ENCODE measurements at places on chromosomes 12 and 14.

GRCh38 chr14:102500158-102500662 is 9.4 kb downstream of the ANKRD9 start:
- DNase-seq, result peak; percentile 65
- no peaks in the 10 kb centered on the region for H3K4me1 ChIP-seq
- no peak overlapping the region for H3K27ac ChIP-seq
- H3K27me3 ChIP-seq, result no peaks in the 10 kb centered on the region

GRCh38 chr12:51199366-51199945 is 18.4 kb downstream of the POU6F1 start:
- H3K4me1 ChIP-seq, result no peaks in the 10 kb centered on the region
- no peaks in the 10 kb centered on the region for H3K27me3 ChIP-seq
- no peak for DNase-seq
- H3K36me3 ChIP-seq, result peaks cover 10% of the 10 kb centered on the region

DNA sequence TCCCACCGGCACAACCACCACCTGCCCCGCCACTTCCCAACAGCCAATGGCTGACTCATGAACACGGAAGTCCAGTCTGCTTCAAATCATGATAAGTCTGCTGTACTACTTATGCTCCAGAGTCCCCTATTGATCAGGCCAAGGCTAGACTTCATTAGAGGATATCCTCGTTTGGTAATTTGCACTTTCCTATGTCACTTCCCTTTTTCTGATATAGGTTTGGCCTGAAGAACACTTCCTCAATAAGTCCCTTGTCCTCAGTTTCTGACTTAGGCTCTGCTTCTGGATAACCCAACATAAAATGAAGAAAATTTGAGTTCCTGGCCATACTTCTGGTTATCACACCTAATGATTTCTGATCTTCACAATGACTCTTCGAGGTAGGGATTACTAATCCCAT is 45.3 kb downstream of the IFNG-AS1 start:
- DNase-seq, result no peak
- no peaks in the 10 kb centered on the region for H3K4me1 ChIP-seq
- H3K4me3 ChIP-seq, result no peak overlapping the region

- H3K27me3 ChIP-seq, result no peaks in the 10 kb centered on the region
- DNase-seq, result no peak
- H3K27ac ChIP-seq, result no peak overlapping the region
- no peaks in the 10 kb centered on the region for H3K36me3 ChIP-seq
- H3K4me3 ChIP-seq, result no peak overlapping the region
These were observed 292.6 kb upstream of the SYT1 start for GRCh38 chr12:78571953-78572352.

- no peak for DNase-seq
- H3K36me3 ChIP-seq, result no peaks in the 10 kb centered on the region
- H3K4me3 ChIP-seq, result no peak overlapping the region
- no peaks in the 10 kb centered on the region for H3K4me1 ChIP-seq
These were observed 8.5 kb upstream of the SYNJ2BP start for GRCh38 chr14:70425354-70425753.

DNA sequence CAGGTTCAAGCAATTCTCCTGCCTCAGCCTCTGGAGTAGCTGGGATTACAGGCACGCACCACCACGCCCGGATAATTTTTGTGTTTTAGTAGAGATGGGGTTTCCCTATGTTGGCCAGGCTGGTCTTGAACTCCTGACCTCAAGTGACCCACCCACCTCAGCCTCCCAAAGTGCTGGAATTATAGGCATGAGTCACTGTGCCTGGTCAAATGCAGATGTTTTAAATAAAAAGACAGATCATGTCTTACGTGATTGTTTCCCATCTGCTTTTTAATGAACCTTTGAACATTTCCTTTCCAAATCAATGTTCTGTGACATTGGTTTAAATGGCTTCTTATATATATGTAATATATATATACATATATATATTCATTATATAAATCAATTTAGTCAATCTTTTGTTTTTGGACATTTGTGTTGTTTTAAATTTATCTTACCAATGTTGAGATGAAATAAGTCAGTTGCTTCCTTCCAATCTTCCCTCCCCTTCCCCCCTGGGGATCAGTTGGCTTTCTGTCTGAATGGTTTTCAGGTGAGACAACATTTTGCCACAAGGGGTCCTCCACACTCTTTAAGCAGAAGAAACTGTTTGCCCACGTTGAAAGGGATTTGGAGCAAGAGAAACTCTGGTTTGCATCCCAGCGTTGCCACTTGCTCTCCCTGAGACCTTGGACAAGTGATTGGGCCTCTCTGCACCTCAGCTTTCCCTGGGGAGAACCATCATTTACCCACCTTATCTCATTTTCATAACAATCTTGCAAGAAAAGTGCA is 47.6 kb upstream of the RBM19 start:
- no peaks in the 10 kb centered on the region for H3K4me1 ChIP-seq
- H3K27me3 ChIP-seq, result peaks cover 4% of the 10 kb centered on the region
- no peaks in the 10 kb centered on the region for H3K36me3 ChIP-seq
- no peak overlapping the region for H3K4me3 ChIP-seq

DNA sequence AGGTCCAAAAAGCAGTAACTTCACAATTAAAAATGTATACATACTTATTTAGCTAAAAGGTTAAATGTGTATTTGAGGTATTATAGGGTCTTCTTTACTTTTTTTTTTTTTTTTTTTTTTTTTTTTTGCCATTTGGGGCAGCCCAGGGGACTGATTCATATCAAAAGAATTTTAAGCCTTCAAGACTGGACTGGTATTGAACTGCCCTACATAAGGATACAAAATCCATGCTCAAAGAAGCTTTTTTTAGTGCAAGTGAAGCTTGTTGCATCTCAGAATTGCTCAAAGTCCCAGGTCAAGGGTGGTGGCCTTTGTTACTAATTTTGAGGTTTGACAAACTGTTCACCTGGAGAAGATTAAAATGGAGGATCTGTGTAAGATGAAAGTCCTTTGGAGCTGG is 124.0 kb downstream of the APAF1 start:
- no peaks in the 10 kb centered on the region for H3K4me1 ChIP-seq
- no peak overlapping the region for H3K27ac ChIP-seq
- DNase-seq, result no peak
- no peak overlapping the region for H3K4me3 ChIP-seq
- no peaks in the 10 kb centered on the region for H3K36me3 ChIP-seq
- peaks cover 4% of the 10 kb centered on the region for H3K27me3 ChIP-seq

DNA sequence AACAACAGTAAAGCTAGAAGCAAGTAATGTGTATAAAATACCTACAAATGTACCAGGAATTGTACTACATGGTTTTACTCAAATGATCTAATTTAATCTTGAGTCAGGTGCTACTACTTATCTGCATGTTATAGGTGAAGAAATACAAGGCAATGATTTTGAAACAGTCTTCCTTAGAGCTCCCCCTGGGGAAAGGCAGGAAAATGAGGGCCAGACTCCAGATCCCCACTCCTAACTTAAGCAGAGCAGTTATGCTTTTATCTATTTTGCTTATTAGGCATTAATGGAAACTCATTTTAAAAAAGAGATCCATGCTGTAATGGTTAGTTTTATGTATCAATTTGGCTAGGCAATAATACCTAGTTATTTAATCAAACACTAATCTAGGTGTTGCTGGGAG is 109.3 kb upstream of the CPSF6 start:
- H3K4me1 ChIP-seq, result no peaks in the 10 kb centered on the region
- no peak overlapping the region for H3K4me3 ChIP-seq
- H3K27me3 ChIP-seq, result peaks cover 4% of the 10 kb centered on the region
- no peak overlapping the region for H3K27ac ChIP-seq
- DNase-seq, result no peak

- H3K4me3 ChIP-seq, result peak overlapping the region; percentile 82
- H3K36me3 ChIP-seq, result no peaks in the 10 kb centered on the region
- peak overlapping the region; percentile 95 for H3K27ac ChIP-seq
- peak; percentile 39 for DNase-seq
- H3K27me3 ChIP-seq, result no peaks in the 10 kb centered on the region
These were observed 414 bp upstream of the CDK17 start for GRCh38 chr12:96400631-96401075.

- H3K27me3 ChIP-seq, result no peaks in the 10 kb centered on the region
- peak overlapping the region; percentile 90 for H3K27ac ChIP-seq
- H3K36me3 ChIP-seq, result peaks cover 12% of the 10 kb centered on the region
- no peak for DNase-seq
- peaks cover 23% of the 10 kb centered on the region for H3K4me1 ChIP-seq
- H3K4me3 ChIP-seq, result no peak overlapping the region
These were observed 17.9 kb downstream of the SPTLC2 start for GRCh38 chr14:77598366-77599070.

DNA sequence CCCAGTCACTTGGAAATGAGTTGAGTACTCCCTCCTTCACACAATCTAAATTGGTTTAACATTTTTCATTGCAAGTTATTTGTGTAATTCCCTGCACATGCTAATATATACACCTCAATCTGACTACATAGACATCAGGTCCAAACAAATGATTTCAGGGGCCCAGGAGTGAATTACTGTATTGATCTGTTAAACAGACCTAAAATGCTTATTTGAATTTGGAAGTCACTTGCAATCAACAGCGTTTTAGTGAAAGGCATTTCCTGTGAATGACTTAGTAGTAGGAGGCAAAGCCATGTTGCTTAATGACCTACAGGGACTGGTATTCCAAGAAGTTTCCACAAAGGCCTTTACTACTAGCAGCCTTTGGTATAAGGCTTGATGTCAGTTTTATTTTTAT is 22.6 kb upstream of the SLC15A5 start:
- peak; percentile 11 for DNase-seq
- H3K4me1 ChIP-seq, result no peaks in the 10 kb centered on the region
- H3K4me3 ChIP-seq, result no peak overlapping the region

GRCh38 chr12:1858456-1858855 is 38.1 kb downstream of the LRTM2 start:
- H3K4me3 ChIP-seq, result no peak overlapping the region
- peaks cover 32% of the 10 kb centered on the region for H3K27me3 ChIP-seq
- H3K36me3 ChIP-seq, result no peaks in the 10 kb centered on the region
- H3K27ac ChIP-seq, result no peak overlapping the region
- no peak for DNase-seq

DNA sequence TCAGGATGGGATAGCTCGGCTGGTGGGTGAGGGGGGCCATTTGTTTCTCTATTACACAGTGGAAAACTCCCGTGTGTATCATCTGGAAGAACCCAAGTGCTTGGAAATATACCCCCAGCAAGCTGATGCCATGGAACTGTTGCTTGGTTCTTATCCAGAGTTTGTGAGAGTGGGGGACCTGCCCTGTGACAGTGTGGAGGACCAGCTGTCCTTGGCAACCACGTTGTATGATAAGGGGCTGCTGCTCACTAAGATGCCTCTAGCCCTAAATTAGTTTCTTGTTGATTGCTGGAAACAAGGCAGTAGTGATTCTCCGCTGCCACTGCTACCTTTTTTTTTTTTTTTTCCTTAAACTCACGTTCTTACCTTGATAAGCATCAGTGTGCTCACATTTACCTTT is 1.9 kb downstream of the RIOX1 start:
- no peak overlapping the region for H3K4me3 ChIP-seq
- peaks cover 3% of the 10 kb centered on the region for H3K36me3 ChIP-seq
- no peaks in the 10 kb centered on the region for H3K27me3 ChIP-seq
- peaks cover 11% of the 10 kb centered on the region for H3K4me1 ChIP-seq

DNA sequence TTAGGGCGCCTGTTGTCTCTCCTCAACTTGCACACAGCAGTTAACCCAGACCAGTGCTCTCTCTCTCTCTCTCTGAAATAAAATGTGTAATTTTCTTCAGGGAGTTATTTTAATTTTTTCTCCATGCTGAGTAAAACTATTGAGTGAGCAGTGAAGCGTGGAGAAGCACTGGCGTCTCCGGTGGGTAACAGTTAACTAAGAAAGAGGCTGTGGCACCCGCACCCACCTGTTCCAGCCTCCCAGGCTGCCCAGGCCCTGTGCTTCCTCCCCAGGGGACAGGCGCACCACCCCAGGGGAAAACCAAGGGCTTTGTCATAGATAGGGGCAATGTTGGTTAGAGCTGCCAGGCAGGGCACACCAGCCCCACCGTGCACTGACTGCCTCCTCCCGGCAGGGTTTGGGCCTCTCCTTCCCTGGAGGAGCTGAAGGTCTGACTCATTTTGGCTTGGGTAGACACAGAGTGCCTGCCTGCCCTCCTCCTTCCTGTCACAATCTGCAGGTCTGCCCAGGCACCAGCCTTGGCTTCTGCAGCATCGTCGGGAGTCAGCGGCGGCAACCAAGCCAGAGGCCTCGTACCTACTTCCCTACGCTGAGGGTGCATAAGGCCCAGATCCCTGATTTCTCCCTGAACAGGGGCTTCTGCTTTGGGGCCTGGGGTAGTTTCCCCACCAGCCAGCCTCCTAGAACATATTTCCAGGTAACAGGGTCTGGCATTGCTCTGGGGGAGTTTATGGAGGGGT is 3.9 kb downstream of the HOXC5 start:
- H3K36me3 ChIP-seq, result no peaks in the 10 kb centered on the region
- no peak overlapping the region for H3K27ac ChIP-seq
- H3K27me3 ChIP-seq, result peaks cover 77% of the 10 kb centered on the region

DNA sequence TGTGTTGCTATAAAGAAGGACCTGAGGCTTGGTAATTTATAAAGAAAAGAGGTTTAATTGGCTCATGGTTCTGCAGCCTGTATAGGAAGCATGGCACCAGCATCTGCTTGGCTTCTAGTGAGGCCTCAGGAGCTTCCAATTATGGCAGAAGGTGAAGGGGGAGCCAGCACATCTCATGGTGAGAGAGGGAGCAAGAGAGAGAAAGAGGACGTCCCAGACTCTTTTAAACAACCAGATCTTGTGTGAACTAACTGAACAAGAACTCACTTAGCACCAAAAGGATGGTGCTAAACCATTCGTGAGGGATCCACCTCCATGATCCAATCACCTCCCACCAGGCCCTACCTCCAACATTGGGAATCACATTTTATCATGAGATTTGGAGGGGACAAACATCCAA is 6.1 kb upstream of the SNAPC1 start:
- 0 out of 2 replicates have a peak overlapping the region, but pooled peaks have one; percentile 4 for H3K27ac ChIP-seq
- no peak overlapping the region for H3K4me3 ChIP-seq
- peaks cover 6% of the 10 kb centered on the region for H3K4me1 ChIP-seq
- H3K36me3 ChIP-seq, result peaks cover 2% of the 10 kb centered on the region

GRCh38 chr14:61972711-61973110 is 210.5 kb downstream of the SNAPC1 start:
- no peaks in the 10 kb centered on the region for H3K36me3 ChIP-seq
- H3K27ac ChIP-seq, result no peak overlapping the region
- H3K4me3 ChIP-seq, result no peak overlapping the region
- peaks cover 8% of the 10 kb centered on the region for H3K4me1 ChIP-seq
- DNase-seq, result no peak

- no peak overlapping the region for H3K27ac ChIP-seq
- peaks cover 71% of the 10 kb centered on the region for H3K27me3 ChIP-seq
- DNase-seq, result no peak
- H3K4me3 ChIP-seq, result no peak overlapping the region
These were observed 171.1 kb upstream of the PRMT8 start for GRCh38 chr12:3319723-3320492.

All from IMR-90 (cell line).